Activated gamma-delta T cell treated with Interleukin-2 at 50 U/mL for 16 hours (primary cell): ENCODE measurements at places on chromosomes 7 and 10.

DNA sequence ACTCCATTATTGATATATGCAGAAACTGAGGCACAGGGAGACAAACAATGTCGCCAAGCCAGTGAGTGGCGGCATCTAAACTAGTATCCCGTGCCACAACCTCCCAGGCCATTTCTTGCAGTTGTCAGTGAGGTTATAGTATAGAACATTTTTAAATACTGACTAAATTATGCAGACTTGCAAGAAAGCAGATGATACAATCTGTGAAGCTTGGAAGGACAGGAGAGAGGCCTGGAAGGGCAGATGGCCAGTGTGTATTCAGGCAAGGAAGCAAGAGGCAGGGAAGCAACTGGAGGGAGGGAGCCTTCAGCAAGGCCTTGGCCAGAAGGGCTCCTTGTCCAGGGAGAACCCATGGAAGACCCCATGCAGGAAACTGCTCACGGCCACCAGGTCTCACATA lies 110.3 kb upstream of the APBB1IP start:
- DNase-seq: no peak

- DNase-seq: no peak
Measured at GRCh38 chr7:25180946-25181345, 47.3 kb downstream of the NPVF start.

DNA sequence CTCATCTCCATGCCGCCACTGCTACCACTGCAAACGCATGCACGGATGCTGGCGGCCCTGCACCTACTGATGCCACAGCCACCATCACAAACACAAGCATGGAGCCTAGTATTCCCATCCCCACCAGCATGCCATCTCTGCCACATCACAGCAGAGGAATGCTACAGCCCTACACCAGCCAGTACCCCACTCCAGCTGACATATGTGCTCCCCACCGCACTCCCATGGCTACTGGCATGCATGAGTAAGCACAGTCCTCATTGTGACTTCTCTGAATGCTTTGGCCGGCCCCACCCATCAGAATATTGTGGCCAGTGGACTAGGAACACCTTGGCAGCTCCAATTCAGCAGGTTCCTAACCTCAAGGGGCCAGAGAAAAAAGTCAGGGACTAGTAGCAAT lies 705.5 kb downstream of the POM121L12 start:
- no peak for DNase-seq

DNA sequence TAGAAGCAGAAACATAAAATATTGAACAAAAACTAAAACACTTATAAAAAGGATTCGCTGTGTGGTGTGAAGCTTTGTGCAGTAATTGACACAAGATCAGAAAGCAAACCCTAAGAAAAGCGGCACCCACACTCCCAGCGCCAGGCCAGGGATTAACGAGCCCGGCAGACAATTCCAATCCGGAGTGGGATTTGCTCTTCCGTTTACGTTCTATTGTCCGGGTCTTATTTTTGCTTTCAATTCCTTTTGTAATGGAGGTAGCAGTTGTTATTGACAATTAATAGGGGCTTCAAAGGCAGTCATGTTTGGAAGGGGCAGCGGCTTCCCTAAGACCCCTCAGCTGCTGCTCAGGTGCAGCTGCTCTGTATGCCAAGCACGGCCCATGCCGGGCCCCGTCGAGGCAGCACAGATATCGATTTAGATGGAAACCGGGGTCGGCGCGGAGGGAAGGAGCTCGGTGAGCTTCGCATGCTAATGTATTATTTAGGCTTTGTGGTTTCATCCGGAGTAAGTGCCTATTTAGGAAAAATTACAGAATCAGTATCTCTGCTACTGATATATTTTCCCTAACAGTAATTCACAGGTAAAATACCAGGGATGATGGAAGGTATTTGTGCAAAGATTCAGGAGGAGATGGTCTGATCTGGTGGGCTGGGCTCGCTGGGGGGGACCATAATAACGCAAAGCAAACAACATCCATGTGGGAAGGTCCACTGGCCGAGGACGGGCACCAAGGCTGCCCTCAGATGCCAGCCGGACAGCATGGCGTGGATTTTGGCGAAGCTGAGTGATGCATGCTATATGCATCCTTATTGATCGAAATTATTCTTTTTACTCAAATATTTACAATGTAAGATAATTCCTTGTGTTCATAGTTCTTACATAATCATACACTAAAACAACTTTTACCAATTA lies 561.7 kb downstream of the PTPRN2 start:
- DNase-seq: no peak

- DNase-seq: no peak
Measured at GRCh38 chr7:30412782-30413504, 65.6 kb downstream of the NOD1 start.

GRCh38 chr10:87551326-87551725 lies 46.6 kb downstream of the MINPP1 start:
- DNase-seq: no peak

- no peak for DNase-seq
Measured at GRCh38 chr7:158252081-158252836, 335.4 kb downstream of the PTPRN2 start.

DNA sequence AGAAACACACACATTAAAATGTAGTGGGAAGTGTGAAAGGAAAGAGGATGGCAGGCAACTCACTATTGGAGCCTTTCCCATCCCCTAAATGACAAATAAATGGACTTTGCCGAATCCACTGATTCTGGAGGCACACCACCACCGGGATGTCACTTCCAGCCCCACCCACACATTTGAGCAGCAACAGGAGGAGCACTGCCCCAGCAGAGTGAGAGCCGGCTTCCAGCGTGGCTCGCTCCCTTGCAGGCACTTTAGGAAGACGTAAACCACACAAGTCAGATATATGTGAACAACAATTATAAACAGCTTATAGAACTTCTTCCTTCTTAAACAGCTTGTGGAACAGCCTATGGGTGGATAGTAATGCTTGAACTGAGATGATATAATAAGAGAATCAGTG lies 191.0 kb downstream of the DGKI start:
- no peak for DNase-seq
